ENCODE measurements at places on chromosomes 3 and 15.

GRCh38 chr15:75844629-75845335, 1.5 kb downstream of the UBE2Q2 start:
- no peak for DNase-seq

DNA sequence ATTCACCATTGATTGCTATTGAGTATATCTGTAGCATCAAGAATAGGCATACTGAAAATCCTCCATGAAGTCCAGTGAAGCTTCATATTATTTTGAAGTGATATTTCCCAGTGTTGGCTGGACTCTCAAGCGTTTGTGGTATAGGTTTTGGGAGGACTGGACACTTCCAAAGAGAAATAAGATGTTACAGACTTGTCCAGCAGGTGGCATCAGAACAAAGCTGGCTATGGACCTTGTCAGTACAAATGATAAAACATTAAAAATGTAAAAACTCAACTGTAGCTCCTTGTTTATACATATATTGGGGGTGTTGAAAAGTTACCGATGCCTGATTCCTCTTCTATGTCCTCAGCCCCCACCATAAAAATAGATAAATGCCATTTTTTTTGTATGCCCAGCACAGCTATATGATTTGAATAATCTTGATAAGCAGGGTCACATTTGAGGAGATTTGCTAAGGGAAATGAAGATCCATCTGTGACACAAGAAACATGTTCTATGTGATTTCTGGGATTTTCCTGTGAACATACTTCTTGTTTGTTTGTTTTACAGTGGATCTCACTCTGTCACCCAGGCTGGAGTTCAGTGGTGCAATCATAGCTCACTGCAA, 54.5 kb upstream of the GOLGA6B start:
- DNase-seq, result no peak

DNA sequence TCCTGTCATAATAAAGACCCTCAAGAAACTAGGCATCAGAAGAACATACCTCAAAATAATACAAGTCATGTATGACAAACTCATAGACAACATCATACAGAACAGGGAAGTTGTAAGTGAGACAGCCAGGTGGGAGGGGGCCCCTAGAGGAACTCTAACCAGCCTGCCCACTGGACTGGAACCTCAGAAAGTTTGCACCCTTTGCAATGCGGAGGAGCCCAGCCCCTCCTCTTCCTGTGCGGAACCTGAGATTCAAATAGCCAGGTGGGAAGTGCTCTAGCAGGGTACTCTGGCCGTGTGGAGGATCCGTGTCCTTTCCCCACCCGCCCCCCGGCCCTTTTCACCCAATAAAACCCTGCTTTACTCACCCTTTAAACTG, 387.0 kb upstream of the CBLB start:
- DNase-seq, result no peak

GRCh38 chr3:106048946-106049481, 180.2 kb upstream of the CBLB start:
- DNase-seq, result no peak

GRCh38 chr15:29361560-29361959, 91.9 kb upstream of the NSMCE3 start:
- DNase-seq, result no peak

DNA sequence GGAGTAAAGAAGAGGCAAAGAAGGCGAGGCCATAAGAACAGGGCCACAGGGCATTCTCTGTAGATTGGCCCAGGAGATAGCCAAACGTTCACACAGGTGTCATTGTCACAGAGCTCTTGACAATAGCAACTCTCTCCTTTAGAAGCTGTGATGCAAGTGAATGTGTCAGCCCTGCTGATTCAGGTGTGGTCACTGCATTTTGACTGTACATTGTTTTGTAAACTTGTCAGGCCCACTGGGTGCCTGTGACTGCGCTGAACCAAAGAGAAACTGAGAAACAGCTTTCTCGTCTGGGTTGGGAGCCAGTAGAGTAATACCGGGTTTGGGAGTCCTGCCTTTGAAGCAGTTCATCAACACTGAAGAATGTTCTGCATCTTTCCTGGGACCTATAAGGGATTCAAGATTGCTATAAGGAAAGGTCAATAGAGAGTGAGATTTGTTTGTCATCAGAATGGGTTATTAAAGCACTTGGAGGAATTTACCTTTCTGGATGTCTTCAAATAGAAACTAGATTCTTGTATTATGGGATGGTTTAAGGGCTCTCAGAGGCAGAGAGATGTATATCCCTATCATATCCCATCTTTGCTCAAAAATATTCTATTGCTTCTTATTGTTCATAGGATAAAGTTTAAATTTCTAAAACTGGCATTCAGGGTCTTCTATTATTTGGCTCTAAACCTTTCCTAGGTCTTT, 45.4 kb downstream of the TMEM45A start:
- DNase-seq, result no peak

- DNase-seq, result no peak
These were observed 11.4 kb downstream of the SKIL start for GRCh38 chr3:170368921-170369320.

- DNase-seq, result no peak
These were observed 134.6 kb downstream of the SLC25A26 start for GRCh38 chr3:66355394-66355793.

Measured in stimulated activated naive CD8-positive, alpha-beta T cell treated with anti-CD3 and anti-CD28 coated beads, Interleukin-15, amount 100 ng/mL, for 72 hours (primary cell).